ENCODE measurements at places on chromosomes 13 and 19.

DNA sequence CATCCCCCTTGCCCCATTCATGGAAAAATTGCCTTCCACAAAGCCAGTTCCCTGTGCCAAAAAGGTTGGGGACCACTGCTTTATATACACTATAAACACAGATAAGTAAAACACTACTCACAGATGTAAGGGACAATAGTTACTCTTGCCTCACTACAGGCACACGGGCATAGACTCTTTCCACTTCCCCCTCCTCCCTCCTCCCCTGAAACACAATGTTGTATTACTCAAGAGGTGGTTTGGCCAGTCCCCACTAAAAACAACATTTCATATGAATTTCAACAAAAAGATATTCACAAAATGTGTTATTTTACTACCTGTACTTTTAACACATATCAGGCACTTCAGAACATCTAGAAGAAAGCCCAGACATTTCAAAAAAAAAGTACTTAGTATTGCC is 45.1 kb downstream of the EPSTI1 start:
- DNase-seq: no peak

GRCh38 chr13:92967923-92968322 is 258.7 kb upstream of the GPC6 start:
- no peak for DNase-seq

DNA sequence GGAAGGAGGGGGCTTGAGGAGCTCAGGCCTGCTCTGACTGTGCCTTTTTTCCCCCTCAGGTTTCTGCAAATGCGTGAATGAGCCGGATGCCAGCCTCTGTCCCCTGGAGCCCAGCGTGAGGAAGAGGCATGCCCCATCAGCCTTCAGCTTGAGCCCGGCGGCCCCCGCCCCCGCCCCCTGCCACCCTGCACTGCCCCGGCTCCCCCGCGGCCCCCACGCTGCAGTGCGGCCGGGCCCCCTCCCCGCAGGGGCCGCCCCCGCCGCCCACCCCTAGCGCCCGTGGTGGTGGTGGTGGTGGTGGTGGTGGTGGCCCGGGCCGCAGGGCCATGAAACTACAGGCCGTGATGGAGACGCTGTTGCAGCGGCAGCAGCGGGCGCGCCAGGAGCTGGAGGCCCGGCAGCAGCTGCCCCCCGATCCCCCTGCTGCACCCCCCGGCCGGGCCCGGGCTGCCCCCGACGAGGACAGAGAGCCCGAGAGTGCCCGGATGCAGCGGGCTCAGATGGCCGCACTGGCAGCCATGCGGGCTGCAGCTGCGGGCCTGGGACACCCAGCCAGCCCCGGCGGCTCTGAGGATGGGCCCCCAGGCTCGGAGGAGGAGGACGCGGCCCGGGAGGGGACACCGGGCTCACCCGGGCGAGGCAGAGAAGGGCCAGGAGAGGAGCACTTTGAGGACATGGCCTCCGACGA is 3.5 kb downstream of the ARID3A start:
- DNase-seq: no peak

GRCh38 chr19:10718205-10719196 is 622 bp downstream of the DNM2 start:
- DNase-seq: peak; percentile 46

- DNase-seq: no peak
These were observed 74.6 kb upstream of the GPR183 start for GRCh38 chr13:99381766-99382165.

- DNase-seq: no peak
These were observed 514.5 kb upstream of the KLHL1 start for GRCh38 chr13:70622796-70623195.

DNA sequence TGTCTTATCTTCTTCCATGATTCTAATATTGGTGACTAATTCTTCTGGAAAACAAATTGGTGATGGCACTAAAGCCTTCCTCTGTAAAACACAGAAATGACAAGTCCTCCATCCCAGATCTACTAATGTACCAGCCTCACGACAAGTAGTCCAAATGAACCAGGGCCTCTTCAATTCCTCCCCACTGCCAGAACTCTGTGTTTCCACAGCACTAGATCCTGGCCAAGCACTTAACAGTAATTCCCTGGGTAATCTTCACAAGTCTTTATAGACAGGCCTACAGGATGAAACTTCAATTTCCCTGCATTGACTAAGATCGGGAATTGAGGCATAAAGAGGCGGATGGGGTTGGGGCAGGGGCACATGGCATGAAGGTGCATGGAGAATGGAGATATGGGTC is 52.7 kb downstream of the SIAH3 start:
- DNase-seq: no peak

- no peak for DNase-seq
These were observed 13.6 kb downstream of the SPC24 start for GRCh38 chr19:11141937-11142527.
